ENCODE measurements at places on chromosomes 7 and 10.

DNA sequence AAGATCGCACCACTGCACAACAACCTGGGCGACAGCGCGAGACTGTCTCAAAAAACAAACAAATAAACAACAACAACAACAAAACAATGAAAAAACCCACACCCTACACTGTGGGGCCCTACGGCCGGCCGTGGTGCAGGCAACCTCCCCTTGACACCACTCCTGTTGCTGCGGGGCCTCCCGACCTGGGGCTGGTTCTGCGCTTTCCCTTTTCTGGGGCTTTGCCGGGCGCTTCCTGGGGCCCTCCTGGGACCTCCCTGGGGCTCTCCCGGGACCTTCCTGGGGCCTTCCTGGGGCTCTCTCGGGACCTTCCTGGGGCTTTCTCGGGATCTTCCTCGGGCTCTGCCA, 46.6 kb downstream of the INSIG1 start:
- DNase-seq, result no peak

GRCh38 chr7:36216063-36216684, 63.1 kb downstream of the EEPD1 start:
- DNase-seq, result peak; percentile 28

- no peak for DNase-seq
These were observed 643.4 kb downstream of the DNAJB9 start for GRCh38 chr7:109213081-109213480.

GRCh38 chr10:73931767-73932619, 21.1 kb downstream of the PLAU start:
- no peak for DNase-seq

DNA sequence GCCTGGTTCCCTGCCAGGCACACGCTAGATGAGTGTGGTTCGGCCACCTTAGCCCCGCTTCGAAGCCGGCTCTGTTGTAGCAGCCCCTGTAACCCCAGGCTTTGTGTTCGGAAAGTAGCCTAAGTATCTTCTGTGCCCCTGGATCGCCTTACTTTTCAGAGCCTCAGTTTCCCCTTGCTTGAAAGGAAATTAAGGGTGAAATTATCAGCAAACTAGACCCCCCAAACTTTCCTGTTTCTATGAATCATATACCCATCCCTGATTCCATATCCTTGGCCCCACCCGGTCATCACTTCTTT, 312 bp downstream of the PDCD11 start:
- no peak for DNase-seq

DNA sequence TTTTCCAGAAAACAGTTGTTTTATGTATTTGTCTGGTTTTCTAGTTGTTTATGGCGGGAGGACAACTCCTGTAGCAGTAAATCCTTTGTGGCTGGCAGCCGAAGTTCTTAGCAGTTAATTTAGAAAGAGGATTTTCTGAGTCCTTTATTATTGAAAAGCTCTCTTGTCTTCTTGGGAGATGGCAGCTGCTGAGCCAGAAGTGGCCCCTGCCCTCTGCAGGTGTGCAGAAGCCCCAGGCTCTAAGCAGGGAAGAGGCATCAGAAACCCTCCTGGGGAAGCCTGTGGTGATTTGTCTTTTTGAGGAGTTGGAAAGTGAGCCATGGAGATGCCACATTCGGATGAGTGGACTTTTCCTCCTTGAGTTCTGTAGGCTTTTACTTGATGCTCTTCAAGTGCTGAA, 106.3 kb downstream of the GLRX3 start:
- no peak for DNase-seq

- no peak for DNase-seq
These were observed 125.6 kb downstream of the DIP2C start for GRCh38 chr10:563827-564226.

DNA sequence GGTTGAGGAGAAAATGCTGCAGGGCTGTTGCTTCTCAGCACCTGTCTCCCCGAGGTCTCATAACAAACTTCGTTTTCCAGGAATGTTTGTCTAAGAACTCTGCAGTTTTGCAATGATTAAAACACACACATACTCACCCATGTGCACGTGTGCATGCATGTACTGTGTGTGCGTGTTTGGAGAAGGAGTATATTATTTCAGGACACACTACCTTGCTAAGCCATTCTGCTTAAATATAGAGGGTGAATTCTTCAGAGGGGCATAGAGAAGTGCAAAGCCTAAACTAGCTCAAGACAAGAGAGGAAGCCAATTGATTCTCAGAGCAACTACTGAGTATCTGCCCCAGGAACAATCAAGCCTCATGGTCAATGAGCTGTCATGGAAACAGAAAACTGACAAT, 298.4 kb upstream of the MGMT start:
- no peak for DNase-seq

- no peak for DNase-seq
These were observed 32.5 kb downstream of the BMPER start for GRCh38 chr7:33937871-33938270.

DNA sequence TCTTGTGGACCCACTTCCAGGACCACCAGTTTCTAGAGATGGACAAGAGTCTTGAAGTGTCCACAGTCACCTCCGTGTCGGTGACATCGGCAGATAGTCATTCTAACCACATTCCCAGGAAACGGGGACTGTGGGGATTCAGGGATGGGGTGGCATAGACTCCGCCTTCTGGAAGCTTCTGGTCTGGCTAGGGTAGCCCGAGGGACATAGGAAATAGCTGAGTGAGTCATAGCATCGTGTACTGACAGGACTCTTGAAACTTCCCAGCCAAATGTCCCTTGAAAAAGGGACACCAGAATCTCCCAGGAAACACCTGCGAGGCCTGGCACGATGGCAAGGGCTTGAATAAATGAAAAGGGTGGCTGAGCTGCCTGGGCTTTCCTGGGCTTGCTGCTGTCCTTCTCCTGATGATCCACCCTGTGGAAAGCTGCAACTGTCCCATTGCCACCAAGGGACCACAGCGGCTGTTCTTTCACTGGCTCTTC, 84.1 kb upstream of the LRRC4 start:
- DNase-seq, result no peak

DNA sequence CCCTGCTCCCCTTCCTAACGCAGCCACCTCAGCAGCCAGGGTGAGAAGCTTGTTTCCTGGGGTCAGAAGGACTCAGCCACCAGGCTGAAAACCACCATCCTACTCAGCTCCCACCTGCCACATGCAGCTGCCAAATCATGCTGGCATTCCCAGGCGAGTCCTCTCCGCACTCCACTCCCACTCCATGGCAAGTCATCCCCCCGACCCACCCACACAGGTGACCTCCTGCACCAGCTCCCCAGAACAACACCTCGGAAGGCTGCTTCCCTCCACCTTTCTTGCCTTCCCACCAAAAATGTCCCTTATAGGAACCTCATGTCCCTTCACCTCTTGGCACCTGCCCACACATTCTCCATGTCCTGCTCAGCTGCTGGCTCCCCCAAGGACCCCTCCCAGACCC, 4.6 kb downstream of the PDAP1 start:
- no peak for DNase-seq

GRCh38 chr10:129901389-129902006, 62.6 kb downstream of the EBF3 start:
- no peak for DNase-seq

- no peak for DNase-seq
These were observed 17.7 kb upstream of the NODAL start for GRCh38 chr10:70459061-70459773.

DNA sequence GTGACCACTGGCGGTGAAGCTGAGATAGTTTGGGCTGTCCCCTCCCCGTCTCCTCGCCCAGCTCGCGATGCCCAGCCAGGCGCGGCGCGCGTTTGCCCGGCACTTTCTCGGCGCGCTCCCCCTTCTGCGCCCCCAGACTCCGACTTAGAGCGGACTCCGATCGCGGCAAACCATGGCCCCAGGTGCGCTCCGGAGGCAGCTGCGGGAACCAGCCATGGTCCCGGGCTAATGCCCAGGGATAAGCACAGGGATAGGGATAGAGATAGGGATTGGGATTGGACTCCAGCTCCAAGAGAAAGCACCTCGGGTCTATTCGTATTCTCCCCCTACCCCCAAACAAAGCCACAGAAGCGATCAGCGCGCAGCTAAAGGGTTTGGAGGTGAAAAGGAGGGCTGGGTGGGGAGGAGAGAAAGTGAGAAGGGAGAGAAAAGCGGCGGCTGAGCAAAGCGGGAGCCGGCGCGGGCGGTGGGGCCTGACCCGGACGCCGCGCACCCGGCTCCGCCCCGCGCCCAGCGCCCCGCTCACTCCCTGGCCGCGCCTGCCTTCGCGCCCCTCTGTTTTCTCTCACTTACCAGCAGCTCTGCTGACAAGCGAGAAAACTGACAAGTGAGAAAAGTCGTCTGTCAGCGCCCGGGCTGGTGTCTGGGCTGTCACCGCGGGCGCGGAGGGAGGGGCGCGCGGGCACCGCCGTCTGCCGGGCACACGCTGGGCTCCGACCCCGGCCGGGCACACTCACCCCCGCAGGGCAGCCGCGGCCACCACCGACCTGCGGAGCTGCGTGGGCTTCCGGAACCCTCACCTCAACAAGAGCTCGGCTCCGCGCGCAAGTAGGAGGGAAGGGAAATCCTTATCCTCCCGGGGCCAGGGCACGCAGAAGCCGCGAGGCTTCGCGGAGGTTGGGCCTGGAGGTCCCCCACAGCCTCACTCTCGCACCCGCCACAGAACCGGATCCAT, at the start of gene PDE1C:
Gene PDE1C, minus strand, starts transcription at position 2 of the 955 bp plus-strand sequence.
- DNase-seq, result peak; percentile 75

DNA sequence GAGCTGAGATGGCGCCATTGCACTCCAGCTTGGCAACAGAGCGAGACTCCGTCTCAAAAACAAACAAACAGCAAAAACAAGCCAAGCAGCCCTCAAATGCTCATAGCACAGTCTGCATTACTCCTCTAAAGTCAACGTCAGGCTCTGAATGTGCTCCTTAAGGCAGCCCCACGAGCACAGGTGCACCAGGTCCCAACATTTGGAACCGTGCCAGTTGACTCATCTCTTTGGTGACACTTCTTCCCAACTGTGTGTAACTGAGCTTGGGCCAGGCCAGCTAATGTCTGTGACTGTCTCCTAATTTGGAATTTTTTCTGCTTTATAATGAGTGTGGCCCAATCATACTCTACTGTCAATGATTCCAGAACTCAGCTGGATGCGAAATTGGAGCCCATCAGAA, 66.3 kb upstream of the EFCAB10 start:
- no peak for DNase-seq

GRCh38 chr10:130744631-130745030, 566.9 kb downstream of the TCERG1L start:
- DNase-seq, result no peak

- DNase-seq, result no peak
These were observed 303.5 kb downstream of the OTUD1 start for GRCh38 chr10:23742368-23742767.

DNA sequence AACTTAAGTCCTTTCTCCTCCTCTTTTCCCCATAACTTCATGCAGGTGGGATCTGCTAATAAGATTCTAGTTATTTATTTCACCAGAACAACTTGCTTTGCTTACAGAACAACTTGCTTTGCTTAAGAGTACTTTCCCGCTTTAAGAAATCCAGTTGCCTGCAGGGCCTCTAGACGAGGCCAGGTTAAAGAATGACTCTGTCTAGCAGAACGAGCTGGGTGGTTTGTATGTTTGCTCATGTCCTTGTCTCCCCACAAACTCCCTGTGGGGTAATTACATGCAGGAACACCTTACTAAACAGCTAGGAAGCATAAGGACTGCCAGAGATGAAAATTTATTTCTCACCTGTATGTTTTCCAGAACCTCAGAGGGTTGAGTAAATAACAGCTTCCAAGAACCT, 8.8 kb upstream of the FZD8 start:
- DNase-seq, result no peak

DNA sequence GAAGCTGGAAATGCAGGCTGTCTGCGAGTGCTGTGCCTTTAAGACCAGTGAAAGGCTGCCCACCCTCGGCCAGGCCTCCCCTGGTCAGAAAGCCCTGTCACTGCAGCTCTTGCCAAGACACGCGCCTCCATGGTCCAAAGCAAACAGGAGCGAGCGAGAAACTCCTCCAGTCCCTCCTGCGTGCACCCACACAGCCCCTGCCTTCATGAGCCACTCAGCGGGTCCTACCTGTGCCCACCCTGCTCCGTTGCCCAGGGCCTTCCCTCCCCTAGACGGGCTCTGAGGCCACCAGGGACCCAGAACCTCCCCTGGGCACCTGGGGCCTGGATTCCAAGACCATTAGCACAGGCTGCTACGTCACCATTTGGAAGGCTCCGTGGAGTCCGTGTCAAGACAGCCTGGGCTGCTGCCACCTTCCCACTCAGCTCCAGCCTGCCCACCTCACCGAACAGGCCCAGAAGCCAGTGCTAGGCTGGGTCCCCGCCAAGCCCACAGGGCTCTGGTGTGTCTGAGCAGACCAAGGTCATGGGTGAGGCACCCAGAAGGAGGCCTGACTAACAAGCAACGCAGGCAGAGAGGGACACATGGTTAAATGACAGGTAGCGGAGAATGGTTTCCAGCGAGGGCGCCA, 144.5 kb downstream of the NEURL1 start:
- peak; percentile 55 for DNase-seq

DNA sequence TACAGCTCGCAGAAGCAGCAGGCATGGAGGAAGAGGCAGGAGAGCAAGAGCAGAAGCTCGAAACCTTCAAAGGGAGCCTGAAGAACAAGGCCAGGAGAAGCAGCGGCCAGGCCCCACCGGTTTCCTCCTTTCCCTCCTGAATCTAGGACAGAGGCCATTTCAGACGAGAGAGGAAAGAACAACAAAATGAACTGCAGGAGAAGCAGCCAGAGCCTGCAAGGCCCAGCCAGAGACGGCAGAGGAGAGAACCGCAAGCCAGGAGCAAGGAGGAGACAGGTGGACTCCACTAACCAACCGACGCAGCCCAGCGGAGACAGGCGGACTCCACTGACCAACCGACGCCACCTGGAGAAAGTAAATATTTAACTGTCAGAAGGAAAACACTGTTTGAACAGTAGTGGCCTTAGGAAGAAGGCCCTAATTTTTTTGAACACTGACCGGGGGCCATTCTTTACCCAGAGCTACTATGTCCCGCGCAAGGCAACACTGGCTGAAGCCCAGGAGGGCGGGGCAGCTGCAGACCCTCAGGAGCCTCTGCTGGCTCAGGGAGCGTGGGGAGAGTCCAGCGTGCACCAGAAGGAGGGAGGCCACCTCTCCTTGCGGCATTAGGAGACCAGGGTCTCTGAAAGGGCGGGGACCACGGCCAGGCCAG, 559.2 kb downstream of the PTPRN2 start:
- no peak for DNase-seq

DNA sequence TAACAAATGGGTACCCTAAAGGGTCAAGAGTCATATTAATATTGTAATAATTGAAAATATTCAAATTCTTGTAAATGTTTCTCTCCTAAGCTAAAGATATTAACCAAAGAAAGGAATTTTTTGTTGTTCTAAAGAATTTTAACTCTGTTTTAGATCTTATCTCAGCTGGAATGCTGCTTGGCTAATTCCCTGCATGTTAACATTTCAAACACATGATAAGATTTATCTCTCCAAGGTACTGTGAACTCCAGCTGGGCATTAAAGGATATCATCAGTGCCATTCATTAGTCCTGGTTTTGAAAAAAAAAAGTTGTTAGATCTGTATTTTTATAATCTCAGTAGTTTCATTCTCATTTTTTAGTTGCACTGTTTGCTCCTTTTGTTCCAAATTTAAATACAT, 76.9 kb downstream of the MAPK8 start:
- no peak for DNase-seq

GRCh38 chr10:131943021-131943814, 38.5 kb downstream of the BNIP3 start:
- DNase-seq, result peak; percentile 25

GRCh38 chr7:27942711-27943110, 202.7 kb downstream of the TAX1BP1 start:
- DNase-seq, result no peak

- no peak for DNase-seq
These were observed 103.5 kb upstream of the FERD3L start for GRCh38 chr7:19248681-19249080.

- DNase-seq, result peak; percentile 79
These were observed 155.2 kb downstream of the MAGI2 start for GRCh38 chr7:79298145-79298760.

All from globus pallidus (tissue), 1 donor.